ENCODE measurements at places on chromosomes 11 and 22.

- DNase-seq, result no peak
Observed at GRCh38 chr11:68189082-68189481, 24.0 kb downstream of the KMT5B start.

DNA sequence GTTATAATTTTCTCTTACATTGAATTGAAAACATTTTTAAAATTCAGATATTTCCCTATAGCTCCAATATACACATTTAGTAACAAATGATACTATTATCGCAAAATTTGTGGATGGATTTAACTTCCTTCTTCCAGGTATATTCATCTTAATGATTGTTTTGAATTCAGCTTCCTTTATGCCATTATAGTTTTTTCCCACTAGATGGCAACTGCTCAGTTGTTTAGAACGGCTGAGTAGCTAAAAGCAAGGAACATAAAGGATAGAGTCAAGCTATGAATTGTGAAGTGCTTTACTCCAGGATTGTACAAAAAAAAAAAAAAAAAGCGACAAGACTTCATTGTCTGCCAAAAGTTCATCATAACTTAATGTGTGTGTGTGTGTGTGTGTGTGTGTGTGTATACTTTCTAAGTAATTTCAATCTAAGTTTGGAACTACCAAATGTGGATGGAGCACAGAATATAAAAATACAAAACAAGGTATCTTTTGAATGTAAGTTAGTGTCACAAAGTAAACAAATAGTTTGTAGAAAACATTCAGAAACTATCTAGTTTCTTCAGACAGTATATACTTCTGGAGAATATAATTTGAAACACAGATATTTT lies 846.4 kb downstream of the DLG2 start:
- DNase-seq, result no peak

DNA sequence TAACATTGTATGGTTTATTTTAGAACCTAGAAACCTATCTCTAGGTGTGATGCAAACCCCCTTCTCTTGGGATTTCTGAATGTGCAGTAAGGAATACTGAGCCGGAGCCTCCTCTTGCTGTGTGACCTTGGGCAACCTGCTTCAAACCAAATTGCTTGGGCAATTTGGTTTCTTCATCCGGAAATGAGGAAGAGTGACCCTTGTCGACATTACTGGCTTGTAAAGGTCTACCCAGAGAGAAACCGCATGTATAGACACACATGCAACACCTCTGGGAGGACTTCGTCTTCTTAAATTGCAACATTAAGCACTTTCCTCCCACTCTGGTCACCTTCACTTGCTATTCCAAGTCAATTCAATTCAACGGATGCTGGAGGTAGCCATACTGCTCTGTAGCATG lies 19.6 kb upstream of the TP53I11 start:
- DNase-seq, result no peak

GRCh38 chr22:49941507-49942316 lies 18.9 kb upstream of the PIM3 start:
- no peak for DNase-seq

DNA sequence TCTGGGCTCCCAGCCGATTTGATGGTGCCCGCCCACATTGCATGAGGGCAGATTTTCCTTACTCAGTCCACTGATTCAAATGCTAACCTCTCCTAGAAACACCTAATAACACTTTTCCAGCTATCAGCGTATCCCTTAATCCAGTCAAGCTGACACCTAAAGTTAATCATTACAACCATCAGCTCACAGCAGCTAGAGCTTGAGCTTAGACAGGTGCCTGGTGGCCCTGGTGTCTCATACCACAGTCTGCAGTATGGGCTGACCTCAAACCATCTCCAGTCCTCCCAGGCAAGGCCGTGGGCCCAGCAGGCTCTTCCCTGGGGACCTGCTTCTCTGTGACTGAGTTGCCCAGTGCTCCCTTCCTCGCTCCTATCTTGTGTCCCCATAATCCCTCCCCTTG lies 174.4 kb upstream of the NECTIN1 start:
- no peak for DNase-seq

GRCh38 chr11:100820621-100821020 lies 133.5 kb downstream of the ARHGAP42 start:
- DNase-seq, result no peak

DNA sequence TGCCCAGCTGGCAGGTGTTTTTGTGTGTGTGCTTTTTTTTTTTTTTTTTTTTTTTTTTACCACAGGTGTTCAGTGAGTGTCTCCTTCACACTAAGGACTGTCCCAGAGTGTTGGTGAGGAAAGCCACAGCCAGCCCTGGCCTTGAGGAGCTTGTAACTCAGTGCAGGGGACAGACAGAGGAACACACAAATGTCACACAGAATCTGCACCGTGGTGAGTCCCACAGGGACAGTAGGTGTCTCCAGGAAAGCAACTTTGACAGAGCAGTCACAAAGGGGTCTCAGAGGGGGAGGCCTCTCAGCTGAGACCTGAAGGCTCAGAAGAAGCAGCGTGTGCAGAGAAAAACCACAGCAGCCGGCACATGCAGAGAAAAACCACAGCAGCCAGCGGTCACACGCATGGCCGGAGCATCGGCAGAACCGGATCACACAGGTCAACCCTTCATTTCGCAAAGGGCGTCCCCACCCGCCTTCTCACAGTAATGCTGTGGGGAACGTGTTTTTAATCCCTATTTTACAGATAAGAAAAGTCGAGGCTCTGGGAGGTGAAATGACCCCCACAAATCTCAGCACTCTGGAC lies 101.7 kb upstream of the PRR5 start:
- DNase-seq, result no peak

- DNase-seq, result no peak
Observed at GRCh38 chr11:57213342-57214097, 23.5 kb downstream of the APLNR start.

DNA sequence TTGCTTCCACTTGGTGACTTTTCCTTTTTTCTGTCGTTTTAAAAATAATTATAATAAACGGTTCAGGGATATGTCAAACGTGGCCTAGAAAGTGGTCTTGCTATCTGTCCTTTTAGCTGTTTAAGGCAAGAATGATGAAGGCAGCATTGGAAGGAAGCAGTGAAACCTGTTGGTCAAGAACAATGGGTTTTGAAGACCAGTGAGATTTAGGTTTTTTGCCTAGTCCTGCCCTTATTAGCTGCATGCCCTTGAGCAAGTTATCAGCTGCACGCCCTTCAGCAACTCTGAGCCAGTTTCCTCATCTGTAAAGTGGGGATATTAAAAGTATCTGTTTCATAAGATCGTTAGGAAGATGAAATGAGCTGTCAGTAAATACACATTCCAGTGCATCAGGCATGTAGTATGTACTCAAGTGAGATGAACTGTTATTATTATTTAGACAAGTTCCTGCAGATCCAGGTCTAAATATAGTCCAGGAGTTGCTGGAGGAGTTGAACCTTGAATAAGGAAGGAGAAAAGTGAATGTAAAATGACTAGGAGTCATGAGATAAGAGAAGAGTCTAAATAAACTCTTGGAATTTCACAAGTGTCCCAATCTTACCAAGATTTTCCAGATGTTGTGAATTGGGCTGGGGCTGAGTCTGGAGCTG lies 90.8 kb upstream of the HSD17B12 start:
- DNase-seq, result no peak

DNA sequence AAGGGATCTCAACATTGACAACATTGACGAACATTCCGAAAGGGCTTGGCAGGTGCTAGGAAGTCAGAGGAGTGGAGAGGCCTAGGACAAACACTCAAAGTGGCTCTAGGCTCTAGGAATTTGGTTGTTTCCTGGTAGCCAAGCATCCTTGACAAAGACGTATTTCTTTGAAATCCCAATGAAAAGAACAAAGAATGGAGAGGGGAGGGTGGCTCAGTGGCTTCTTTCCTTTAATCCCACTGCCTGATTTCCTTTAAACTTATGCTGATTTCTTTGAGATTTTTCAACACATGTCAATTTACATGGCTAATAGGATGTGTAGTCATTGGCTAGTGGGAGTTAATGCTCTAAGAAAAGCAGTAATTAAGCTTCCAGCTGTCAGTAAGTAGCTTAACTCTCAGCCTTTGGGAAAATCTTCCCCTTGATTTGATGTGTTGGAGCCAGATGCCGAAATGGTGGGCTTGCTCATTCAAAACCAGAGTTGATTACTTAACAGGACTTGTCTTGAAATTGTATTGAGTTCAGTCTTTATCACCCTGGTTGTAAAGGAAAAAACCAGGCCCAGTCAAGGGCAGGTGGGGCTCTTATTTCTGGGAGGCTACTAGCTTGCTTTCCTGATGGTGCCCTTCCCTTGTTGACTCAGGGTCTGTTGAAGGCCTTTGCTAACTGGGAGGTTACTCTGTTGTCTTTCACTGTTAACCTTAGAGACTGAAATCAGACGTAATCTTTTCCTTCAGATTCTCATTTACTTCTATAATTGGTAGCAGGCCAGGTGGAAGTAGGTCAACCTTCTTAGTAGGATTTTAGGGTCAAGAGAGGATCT lies 44.6 kb upstream of the SORL1-AS1 start:
- no peak for DNase-seq

GRCh38 chr11:34644669-34645406 lies 23.9 kb downstream of the EHF start:
- DNase-seq, result no peak

DNA sequence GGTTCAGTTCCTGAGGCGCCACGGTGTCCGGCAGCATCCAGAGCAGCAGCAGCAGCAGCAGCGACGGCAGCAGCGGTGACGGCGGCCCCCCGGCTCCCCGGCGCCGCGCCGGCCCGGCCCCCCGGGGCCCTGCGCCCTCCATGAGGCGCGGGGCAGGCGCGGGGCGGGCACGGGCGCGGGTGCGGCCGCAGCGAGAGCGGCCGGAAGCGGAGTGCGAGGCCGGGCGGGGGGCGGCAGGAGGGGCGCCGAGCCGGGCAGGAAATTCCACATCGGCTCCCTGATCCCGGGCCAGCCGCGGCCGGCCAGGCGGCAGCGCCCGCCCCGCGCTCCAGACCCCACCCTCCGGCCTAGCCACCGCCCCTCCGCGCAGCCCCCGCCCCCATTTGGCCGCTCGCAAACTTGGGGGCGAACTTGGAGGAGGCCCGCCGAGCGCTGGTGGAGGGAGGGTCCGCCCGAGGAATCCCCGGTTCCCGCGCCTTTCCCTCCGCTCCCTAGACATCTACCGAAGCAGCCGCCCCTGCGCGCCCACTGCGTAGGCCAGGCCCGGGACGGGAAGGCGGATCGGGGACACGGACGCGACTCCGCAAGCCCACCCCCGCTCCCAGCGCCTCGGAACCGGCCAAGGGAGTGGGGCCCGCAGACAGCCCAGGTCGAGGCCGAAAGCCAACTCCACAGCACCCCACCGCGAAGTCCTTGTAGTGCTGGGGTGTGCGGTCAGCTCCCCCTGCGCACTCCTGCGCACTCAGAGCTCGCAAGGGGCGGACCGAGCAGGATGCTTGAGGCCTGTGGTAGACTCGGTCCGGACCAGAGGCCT lies at the start of gene SCARF2:
Gene SCARF2 (minus strand): TSS at position 213 of the 814 bp plus-strand sequence. CDS start 71 bp downstream, at position 142.
- no peak for DNase-seq

GRCh38 chr22:41818596-41818995 lies 14.3 kb upstream of the SREBF2 start:
- DNase-seq, result no peak

DNA sequence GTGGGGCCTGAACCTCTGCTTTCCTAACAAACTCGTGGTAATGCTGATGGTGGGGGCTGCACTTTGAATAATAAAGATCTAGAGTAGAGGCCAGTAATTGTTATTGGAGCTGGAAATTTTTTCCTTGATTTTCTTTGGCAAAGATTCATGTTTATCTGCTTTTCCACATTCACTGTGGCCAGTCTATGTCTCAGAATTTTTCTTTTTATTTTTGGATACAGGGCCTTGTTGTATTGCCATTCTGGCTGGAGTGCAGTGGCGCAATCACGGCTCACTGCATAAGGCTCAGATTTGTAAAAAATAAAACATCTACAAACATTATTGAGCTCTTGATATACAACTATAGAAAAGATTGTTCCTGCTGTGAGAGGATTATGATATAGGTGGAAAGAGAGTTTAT lies 1.6 kb downstream of the TMEM135 start:
- no peak for DNase-seq

GRCh38 chr22:39725351-39726035 lies 154.9 kb downstream of the CACNA1I start:
- DNase-seq, result no peak

GRCh38 chr11:119696378-119697222 lies 32.4 kb downstream of the NECTIN1 start:
- DNase-seq, result no peak

- no peak for DNase-seq
Observed at GRCh38 chr11:114185436-114185835, 110.8 kb upstream of the NNMT start.

DNA sequence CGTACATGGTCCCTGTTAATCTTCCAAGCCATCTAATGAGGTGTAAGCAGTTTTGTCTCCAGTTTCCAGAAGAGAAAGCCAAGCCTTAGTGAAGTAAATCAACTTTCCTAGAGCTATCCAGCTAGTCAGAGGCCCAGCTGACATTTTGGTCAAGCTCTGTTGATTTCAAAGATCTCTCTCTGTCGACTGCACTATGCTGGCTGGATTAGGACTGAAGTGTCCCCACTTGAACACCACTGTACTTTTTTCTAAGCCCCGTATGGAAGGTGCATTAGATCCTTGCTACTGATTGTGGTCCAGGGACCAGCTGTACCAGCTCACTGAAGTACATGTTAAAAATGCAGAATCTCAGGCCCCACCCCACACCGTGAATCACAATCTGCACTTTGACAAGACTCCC lies 176.5 kb upstream of the NAV2 start:
- DNase-seq, result no peak

GRCh38 chr22:19824212-19824925 lies 30.3 kb downstream of the GNB1L start:
- DNase-seq, result no peak

GRCh38 chr11:68090706-68091105 lies 30.5 kb downstream of the CHKA start:
- no peak for DNase-seq

DNA sequence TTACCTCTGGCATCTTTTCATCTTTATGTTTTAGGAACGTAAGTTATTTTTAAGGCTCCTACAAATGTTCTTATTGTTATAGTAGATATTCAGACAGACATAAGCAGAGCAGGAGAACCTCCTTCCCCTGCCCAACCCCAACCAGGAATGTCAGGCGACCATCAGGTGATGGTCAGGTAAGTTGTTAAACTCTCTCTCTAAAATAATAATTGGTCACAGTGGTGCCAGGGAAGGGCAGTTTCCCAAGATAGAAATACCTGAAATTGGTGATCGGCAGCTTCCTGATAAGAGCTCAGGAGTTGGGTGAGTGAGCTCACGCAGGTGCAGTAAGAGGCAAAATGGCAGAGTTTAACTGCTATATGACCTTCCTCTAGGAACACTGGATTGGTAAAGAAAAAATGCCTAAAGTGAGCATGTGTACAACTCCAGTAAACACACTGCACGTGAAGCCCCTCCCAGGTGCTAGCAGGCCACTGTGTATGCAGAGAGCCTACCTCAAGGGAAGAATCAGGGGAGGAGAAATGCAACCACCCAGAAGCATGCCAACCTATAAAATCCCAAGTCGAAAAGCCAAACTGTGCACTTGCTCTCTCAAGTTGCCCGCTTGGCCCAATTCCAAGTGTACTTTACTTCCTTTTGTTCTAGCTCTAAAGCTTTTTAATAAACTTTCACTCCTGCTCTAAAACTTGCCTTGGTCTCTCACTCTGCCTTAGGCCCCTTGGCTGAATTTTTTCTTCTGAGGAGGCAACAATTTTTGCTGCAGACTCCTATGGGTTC lies 273.9 kb downstream of the SBF2 start:
- DNase-seq, result no peak

- no peak for DNase-seq
Observed at GRCh38 chr11:126007238-126007637, 55.4 kb downstream of the CDON start.

- no peak for DNase-seq
Observed at GRCh38 chr11:78061088-78061920, 2.4 kb upstream of the THRSP start.
